ENCODE measurements at places on chromosomes 2 and 18.

DNA sequence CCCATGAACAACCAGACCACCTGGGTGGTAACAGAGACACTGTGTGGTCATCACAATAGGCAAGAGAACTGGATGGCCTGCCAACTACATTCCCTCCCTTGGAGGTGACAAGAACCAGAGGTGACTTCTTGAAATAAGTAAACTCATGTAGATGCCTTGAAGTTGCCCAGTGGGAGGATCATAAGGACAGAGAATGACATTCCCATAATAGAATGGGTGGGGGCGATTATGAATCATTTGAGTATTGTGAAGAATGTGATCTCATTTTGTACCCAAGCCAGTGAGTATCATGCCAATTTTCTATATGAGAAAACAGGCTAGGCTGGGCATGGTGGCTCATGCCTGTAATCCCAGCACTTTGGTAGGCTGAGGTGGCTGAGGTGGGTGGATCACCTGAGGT lies 211.4 kb upstream of the GYPC start:
- no peak for DNase-seq

GRCh38 chr2:160005908-160006307 lies 56.5 kb downstream of the PLA2R1 start:
- DNase-seq = no peak

- DNase-seq = no peak
These were observed 45.6 kb downstream of the C1QL2 start for GRCh38 chr2:119112770-119113488.

DNA sequence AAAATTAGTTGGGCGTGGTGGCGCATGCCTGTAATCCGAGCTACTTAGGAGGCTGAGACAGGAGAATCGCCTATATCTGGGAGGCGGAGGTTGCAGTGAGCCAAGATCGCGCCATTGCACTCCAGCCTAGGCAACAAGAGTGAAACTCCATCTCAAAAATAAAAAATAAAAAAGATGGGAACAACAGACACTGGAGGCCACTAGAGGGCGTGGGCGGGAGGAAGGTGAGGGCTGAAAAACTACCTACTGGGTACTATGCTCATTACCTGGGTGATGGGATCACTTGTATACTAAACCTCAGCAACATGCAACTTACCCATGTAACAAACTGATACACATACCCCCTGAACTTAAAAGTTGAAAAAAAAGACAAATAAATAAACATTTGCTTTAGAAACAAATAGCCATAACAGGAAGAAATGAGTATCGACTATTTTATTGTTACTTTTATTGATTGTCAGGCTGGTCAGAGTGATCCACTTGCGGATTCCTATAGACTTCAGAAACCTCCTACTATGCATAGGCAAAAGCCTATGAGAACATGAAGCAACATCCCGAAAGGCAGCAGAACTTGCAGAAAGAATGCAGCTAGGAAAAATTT lies 61.0 kb downstream of the TMEM163 start:
- no peak for DNase-seq

DNA sequence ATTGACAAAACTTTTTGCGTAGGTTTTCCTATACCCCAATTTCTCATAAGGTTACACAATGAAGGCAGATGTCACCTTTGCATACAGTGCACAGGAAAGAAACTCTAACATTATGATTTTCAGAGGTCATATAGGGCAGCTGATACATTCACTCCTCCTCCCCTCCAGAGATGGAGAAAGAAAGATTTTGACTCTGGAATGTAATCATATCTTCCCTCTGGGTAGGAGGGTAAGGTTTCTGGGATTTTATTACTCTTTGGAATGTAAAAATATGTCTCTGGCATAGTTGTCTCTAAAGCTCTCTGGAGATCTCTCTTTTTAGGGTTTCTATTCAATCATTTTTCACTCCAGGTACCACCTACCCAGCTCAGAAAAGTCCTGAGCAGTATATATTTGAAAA lies 398.3 kb downstream of the GPD2 start:
- DNase-seq = no peak

GRCh38 chr2:9166579-9167377 lies 39.8 kb upstream of the ASAP2 start:
- no peak for DNase-seq

GRCh38 chr2:105592288-105592687 lies 152.4 kb upstream of the NCK2 start:
- DNase-seq = no peak

- DNase-seq = no peak
These were observed 58.5 kb upstream of the TMEM18 start for GRCh38 chr2:735670-736218.

- DNase-seq = no peak
These were observed 18.0 kb downstream of the LRRC30 start for GRCh38 chr18:7248877-7249276.

GRCh38 chr2:239692362-239692851 lies 291.6 kb upstream of the HDAC4 start:
- DNase-seq = no peak

DNA sequence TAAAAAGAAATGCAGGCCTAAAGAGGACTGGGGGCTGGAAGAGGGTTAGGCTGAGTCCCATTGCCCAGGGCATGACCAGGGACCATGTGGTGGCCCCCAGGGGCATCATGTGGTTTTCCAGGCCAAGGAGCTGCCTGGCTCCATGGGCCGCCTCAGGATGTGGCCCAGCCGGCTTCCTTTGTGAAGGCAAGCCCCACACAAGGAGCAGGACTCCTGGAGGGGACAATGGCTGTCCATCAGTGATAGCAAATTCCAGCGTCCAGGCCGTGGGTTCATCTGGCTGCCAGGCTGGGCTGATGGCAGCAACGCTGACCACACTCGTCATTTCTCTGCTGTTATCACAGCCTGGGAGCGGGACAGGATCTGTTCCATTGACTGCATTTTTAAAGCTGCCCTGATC lies 82.5 kb downstream of the GBX2 start:
- no peak for DNase-seq

- peak; percentile 44 for DNase-seq
These were observed 188.2 kb downstream of the BCL2 start for GRCh38 chr18:63131106-63131958.

DNA sequence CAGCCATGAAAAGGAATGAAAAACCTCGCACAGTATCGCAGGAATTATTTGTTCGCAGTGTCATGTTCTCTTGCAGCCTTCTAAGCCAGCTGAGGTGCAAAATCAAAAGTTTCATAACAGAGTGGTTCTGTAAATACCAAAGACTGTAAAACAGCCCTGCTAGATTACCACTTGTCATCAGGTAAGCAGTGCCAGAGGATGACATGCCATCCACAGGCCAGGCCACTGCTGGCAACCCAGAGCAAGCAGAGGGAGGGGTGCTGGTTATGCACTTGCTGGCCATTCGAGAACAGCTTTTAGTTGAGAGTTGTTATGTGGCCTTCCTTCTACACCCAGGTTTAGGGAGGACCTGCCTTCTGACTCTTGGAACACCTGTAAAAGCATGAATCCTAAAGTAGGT lies 114.3 kb upstream of the MGAT5 start:
- no peak for DNase-seq

DNA sequence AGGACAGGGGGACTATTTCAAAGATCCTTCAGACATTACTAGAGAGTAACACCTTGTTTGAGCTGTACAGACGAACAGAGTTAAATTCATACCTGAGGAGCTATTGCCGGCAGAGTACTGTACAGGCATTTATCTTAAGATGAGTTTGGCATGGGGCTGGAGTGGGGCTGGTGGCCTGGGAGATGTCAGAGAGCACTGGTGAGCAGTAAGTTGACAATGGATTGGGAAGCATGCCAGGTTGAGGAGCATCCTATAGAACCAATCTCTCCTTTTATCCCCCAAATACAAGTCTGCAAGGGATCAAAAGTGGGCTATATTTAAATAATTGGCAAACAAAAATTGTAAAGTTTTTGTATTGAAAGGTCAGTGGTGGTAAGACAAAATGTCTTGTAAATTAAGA lies 58.6 kb downstream of the ADCYAP1 start:
- DNase-seq = no peak

- DNase-seq = no peak
These were observed 434.1 kb upstream of the HS6ST1 start for GRCh38 chr2:128752691-128753263.

DNA sequence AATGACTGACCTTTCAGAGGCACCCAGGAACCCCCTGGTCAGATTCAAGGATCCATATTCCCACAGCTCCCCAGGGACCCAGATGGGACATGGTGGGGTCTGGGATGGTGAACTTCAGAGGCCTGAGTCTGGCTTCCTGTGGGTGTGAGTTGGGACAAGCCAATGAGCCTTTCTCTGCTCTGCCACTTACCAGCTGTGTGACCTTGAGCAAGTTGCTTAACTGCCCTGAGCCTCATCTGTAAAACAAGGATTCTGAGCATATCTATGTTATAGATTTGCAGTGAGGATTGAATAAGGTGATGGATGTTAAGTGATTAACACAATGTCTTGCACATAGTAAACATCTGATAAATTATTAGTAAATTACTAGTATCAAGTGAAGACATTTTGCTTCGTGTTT lies 6.4 kb downstream of the ABCG8 start:
- no peak for DNase-seq

- peak; percentile 65 for DNase-seq
These were observed 39.5 kb downstream of the CYTIP start for GRCh38 chr2:157404363-157404762.

DNA sequence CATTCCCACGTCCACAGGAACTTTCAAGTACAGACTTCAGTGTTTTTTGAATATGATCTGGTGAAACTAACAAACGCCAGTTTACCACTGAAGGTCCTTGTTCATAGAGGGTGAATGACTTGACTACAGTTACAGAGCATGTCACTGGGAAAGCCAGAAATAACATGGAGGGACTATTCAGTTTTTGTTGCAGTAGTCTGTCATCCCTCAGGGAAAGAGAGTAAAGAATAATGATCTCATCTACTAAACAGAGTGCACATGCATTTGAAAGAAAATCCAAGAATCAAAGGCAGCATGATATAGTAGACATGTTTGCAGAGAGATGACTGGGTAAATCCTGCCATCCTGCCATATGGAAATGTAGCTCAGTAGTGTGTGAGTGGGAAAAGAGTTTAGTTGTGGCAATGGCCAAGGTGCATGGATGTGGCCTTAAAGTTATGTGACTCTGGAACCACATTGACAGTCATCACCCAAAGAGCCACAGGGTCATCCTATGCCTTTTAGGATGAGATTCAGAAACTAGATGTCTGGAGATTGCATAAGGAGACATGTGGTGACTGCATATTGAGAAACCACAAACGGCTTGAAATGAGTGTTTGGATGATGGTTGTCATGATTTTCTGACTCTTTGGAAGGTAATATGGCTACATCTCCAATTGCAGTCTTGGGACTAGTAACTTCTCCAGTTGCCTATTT lies 125.3 kb upstream of the ZEB2 start:
- peak; percentile 28 for DNase-seq

GRCh38 chr18:62371436-62371835 lies 46.3 kb downstream of the TNFRSF11A start:
- DNase-seq = no peak

DNA sequence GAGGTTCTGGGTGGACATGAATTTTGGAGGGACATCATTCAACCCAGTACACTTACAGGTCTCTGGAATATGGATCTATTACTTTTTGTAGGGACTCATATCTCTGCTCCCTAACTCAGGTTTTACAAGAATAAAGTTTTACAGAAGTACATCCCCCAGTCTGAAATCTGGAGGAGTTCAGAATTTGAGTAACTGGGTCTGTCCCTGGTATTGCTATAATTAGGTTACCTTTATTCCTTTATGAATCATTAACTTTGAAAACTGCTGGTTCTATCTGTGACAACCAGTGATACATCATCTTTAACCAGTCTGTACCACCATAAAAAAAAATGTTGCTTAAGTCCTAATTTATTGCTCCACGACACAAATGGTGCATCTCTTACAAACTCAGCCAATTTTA lies 59.9 kb downstream of the INSIG2 start:
- DNase-seq = no peak

GRCh38 chr18:14179306-14179705 lies 47.1 kb upstream of the ZNF519 start:
- no peak for DNase-seq

DNA sequence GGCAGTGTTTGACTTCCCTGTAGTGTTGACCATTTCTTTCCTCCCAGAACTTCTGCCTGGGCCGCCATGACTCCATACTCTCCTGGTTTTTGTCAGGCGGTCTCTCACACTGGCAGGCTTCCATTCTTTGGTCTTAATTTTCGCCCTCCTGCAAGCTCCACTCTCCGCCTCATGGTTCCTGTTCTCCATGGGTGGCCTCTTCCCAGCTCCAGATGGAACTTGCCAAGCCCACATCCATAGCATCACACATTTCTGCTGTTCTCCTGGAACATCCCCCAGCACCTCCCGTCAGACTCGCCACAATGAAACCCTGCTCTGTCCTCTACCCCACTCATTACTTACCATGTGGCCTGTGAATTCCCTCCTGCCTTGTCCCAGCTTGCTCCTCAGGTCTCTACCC lies 896 bp upstream of the AFF3 start:
- DNase-seq = no peak

DNA sequence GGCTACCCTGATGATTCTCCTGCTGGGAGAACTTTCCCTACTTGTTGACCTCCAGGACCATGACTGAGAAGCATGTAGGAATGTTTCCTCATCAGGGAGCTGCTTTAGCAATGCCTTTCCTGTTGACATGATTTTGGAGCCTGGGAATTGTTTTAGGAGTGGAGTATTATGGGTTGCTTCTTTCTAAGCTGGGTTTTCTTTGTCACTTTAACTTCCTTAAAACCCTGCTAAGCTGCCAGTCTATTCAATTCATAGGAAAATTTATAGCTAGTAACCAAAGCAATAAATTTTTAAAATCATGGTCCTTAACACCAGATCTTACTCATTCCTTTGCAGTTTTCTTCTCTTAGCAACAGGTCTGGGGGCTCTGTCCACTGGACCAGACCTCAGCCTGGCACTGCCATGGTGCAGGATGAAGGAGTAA lies 125.6 kb upstream of the TACR1 start:
- no peak for DNase-seq

- DNase-seq = no peak
These were observed 205.9 kb upstream of the STK17B start for GRCh38 chr2:196376984-196377877.

GRCh38 chr18:8975624-8976023 lies 126.9 kb upstream of the NDUFV2 start:
- DNase-seq = no peak

- no peak for DNase-seq
These were observed at the start of gene ADRA2B for GRCh38 chr2:96116424-96116878. Gene ADRA2B (minus strand): TSS chr2:96116571. CDS start chr2:96116149, 422 bp downstream.

GRCh38 chr2:197035002-197035401 lies 108.5 kb upstream of the PGAP1 start:
- DNase-seq = no peak

Measured in HT1080 (cell line).